ENCODE measurements at places on chromosomes 1 and 21.

DNA sequence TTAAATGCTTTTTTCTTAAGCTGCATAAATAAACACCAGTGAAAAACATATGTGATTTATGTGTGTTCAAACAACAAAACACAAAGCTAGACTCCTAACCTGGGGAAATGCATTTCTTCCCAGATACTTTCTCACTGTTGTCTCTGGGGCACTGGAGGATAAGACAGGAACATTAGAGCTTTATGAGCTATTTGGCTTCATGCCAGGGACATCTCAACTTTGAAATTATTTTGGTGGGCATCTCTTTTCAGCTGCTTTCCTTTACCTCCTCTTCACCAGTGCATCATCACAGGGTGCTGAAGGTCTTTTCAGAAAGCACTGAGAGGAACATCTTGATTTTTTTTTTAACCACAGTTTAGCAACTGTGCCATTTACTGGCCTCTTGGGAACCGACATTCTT lies 212.9 kb downstream of the DNM3 start:
- peak; percentile 10 for DNase-seq

DNA sequence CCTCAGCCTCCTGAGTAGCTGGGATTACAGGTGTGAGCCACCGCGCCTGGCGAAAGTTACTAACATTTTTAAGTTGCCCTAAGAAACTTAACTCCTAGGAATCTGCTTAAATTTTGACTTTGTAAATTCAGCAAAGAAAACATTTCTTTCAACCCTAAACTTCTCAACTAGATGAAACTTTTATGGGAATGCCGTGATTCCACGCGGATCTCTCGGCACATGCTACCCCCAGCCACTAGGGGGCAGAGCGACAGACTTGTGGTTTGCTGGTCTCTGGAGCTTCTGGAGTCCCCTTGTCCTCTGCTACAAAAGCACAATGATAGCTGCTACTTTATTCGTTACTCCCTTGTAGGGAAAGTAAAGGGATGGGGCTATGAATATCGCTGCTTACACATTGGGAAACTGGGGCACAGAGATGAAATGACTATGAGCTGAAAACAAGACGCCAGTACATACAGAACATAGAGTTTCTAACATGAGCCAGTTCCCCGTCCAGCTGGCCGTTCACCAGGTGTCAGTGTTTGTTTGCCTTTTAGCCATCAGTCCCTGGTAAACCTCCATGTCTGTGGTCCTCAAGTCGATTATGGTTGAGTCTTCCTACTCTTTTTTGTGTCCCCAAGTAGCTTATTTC lies 114.7 kb downstream of the PBX1 start:
- DNase-seq = peak; percentile 68

- no peak for DNase-seq
These were observed 226.4 kb downstream of the DYRK1A start for GRCh38 chr21:37593015-37593414.

GRCh38 chr21:26224366-26224765 lies 53.8 kb upstream of the APP start:
- no peak for DNase-seq

Data from HEK293T (cell line).